GM13977 (cell line): ENCODE measurements at places on chromosomes 1 and 21.

GRCh38 chr21:35724156-35724555, 336.2 kb downstream of the SETD4 start:
- DNase-seq: no peak

DNA sequence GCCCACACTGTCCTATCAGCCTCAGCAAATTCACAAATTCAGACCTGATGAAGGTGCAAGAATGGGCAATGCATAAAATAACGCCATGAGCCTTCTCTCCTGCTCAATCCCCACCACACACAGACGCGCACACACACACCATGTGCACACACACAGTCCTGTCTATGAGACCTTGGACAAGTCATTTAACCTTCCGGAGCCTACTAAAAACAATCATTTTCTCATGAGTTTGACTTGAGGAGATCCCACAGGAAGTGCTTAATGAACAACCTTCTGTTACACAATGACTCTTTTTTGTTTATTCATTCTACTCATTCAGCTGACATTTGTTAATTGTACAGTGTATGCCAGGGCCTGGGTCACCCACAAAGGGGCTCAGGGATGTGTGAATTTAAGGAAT, 125.4 kb downstream of the EDEM3 start:
- DNase-seq: no peak

- DNase-seq: no peak
Measured at GRCh38 chr1:145995964-145996432, 381 bp downstream of the TXNIP start.

- DNase-seq: no peak
Measured at GRCh38 chr1:175090780-175091179, 23.1 kb downstream of the TNN start.

- DNase-seq: no peak
Measured at GRCh38 chr1:198655459-198656121, 16.8 kb downstream of the PTPRC start.

DNA sequence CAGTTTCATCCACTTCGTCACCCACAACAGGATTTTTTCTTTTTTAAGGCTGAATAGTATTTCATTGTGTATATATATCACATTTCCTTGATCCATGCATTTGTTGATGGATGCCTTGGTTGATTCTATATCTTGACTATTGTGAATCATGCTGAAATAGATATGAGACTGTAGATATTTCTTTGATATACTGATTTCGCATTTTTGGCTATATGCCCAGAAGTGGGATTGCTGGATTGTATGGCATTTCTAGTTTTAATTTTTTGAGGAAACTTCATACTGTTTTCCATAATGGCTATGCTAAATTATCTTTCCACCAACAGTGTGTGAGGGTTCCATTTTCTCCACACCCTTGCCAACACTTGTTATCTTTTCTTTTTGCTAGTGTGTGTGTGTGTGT, 5.0 kb downstream of the GUCA2B start:
- no peak for DNase-seq

- no peak for DNase-seq
Measured at GRCh38 chr1:243944429-243945160, 94.6 kb upstream of the AKT3 start.

DNA sequence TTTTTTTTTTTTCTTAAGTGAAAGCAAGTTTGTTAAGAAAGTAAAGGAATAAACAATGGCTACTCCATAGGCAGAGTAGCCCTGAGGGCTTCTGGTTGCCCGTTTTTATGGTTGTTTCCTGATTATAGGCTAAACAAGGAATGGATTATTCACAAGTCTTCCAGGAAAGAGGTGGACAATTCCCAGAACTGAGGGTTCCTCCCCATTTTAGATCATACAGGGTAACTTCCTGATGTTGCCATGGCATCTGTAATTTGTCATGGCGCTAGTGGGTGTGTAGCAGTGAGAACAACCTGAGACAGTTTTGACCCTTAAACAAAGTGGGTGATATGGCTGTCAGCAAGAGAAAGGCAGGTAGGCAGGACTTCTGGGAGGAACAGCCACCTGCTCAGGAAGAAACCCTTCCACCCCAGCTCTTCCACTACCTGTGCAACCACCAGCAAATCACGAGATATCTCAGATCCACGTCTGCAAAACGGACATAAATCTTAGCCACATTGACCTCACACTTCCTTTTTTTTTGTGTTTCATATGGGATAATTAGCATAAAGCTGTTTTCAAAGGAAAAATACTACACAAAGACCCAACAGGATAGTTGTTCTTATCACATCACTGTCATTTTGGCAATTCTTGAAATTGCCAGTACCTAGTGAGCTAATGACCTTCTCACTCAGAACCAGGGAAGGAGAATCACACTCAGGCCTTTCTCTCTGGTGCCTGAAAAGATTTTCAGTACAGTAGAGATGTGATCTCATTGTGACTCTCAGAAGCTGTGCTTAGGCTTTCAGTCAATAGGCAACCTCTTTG, 34.8 kb upstream of the DUSP10 start:
- peak; percentile 38 for DNase-seq

DNA sequence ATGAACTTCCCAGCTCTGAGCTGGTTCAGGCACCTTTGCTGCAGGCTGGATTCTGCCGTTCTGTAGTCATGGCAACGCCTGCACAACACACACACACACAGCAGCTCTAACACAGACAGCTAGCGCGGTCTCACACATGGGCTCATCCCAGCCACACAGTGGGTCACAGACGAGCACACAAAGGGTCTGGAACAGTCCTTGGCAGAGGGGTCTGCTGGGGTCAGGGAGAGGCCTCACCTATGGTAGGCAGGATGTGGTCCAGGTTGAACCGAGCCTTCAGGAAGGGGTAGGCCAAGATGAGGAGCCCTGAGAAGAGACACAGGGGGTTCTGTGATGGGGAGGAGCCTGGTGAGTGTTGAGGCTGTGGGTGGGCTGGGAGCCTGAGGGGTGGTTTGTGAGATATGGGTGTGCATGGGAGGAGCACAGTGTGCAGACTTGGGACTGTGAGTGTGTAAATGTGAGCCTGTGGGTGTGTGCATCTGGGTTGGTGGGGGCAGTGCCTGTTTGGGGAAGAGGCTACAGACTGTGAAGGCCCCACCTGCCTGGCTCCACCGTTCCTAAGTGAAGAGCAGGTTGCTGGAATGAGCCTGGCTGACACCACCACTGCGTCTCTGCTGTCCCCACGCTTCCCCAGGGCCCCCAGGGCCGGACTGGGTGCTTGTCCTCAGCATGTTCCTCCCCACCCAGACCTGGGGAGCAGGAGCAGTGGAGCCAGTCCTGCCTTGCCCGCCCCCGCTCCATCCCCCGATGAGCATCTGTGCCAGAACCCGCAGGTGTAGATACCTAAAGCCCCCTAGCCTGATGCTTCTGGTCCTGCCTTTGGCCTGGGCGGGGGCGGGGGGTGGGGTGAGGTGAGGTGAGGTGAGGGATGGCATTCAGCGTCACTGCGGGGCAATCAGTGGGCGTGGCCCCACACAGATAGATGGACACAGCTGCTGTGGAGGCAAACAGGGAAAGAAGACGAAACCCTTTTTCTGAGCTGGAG, 1.5 kb downstream of the KNCN start:
- no peak for DNase-seq

- DNase-seq: no peak
Measured at GRCh38 chr1:53633073-53633704, 105.8 kb downstream of the GLIS1 start.

- peak; percentile 94 for DNase-seq
Measured at GRCh38 chr1:6489799-6490180, 1.7 kb downstream of the PLEKHG5 start.

DNA sequence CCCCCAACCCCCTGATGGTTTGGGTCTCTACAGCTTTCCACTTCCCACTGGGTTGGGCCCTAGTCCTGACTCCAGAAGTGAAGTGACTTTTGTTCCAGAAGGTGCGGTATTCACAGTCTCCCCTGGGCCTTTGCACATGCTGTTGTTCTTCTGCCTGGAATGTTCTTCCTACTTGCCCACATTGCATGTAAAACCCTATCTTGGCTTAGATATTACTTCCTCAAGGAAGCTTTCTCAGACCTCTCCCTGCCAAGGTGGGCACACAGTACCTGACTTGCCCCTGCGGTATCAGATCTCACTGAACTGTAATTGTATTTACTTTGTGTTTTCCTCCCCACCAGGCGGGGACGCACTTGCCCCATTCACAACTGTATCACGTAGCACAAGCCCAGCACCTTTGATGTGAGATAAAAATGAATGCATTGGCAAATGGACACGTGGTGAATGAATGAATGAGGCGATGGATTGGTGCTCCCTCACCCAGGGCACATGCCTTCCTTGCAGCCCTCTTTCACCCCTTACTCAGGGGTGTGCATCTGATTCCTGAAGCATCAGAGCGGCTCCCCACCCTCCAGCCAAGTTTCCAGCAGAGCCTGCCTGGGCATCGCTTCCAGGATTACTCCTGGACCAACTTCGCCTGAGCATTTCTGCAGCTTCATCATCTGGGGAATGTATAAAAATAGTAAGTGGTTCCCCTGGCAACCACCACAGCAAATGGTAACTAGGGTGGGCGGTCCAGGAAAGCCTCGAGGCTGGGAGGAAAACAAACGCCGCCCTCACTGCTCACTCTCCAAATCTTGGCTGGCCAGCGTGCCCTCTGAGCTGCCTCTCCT, 19.8 kb downstream of the NENF start:
- DNase-seq: no peak

GRCh38 chr1:92749024-92749634, 35.8 kb downstream of the EVI5 start:
- peak; percentile 71 for DNase-seq

DNA sequence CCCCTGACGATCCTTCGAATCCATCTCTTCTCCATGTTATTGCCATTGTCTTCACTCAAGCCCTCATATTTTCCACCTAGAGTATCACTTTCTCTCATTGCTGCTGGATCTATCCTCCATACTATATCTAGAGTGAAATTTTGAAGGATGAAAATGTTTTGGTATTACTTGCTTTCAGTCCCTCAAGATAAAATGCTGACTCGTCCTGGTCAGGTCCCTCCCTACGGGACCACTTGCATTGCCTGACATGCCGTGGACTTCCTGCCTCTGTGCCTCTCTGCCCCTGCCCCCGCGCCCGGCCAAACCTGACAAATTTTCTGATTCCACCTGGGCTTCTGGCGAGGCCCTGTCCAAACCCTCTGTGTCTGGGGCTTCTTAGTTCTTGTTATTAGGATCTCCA, 23.6 kb downstream of the SPATA46 start:
- no peak for DNase-seq

GRCh38 chr1:20376171-20376570, 85.5 kb downstream of the VWA5B1 start:
- DNase-seq: no peak

DNA sequence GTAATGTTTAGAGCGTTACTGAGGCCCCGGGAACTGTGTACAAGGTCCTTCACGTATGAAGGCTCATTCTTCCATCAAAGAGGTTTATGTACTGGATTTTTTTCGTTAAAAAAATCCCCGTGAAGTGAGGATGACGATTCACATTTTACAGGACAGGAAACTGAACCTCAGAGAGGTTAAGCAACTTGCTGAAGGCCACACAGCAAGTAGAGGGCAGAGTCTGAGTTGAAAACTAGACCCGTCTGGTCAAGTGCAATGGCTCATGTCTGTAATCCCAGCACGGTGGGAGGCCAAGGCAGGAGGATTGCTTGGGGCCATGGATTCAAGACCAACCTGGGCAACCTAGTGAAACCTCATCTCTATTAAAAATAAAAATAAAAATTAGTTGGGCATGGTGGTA, 140.2 kb downstream of the KAZN start:
- DNase-seq: no peak
